ENCODE measurements at places on chromosomes 5 and 9. TPM values are rescaled to one million over a fixed set of nuclear protein-coding genes. Genes with fewer than 3 reads are reported as not detected.
A peak's percentile ranks its signal among the peaks of the same experiment; 100 is the strongest.

Gene PTPN3
- 6.9 TPM for total RNA-seq

Gene NADK2
- 17.9 TPM for total RNA-seq

Gene NHP2
- 125 TPM for total RNA-seq

DNA sequence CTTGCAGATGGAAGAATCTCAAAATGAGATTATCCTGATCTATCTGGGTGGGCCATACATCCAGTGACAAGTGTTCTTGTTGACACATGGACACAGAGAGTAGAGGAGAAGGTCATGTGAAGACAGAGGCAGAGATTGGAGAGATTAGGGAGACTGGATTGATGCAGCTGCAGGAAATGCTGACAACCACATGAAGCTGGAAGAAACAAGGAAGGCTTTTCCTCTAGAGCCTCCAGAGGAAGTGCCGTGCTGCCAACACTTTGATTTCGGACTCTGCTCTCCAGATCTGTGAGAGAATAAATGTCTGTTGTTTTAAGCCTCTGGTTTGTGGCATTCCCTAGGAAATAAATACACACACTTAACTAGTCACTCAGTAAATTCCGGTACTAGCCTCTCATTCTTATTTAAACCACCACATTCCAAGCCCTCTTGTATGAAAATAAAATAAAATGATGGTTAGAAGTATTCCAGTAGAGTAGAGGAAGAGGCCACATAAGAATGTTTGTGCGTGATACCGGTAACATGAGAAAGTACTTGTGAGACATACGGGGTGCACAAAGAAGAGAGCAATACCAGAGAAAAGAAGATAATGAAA, 110.9 kb upstream of the DMAC1 start:
- DNase-seq = no peak

DNA sequence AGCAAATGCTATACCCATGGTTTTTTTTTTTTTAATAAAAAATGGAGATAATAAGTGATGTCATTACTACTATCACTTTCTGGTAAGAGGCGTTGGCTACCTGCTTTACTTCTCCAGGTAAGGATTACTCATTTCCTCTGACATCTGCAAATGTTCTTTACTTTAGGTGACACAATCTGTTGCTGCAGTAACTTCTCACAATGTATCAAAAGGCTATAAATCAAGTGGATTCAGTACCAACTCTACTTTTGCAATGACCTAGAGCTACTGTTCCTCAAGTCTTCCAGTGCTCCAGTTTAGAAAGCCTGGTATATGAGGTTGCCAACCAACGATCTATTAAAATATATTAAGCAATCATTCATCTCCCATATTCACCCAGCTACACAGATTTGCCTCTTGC, 129.1 kb downstream of the PLK2 start:
- no peak for DNase-seq

DNA sequence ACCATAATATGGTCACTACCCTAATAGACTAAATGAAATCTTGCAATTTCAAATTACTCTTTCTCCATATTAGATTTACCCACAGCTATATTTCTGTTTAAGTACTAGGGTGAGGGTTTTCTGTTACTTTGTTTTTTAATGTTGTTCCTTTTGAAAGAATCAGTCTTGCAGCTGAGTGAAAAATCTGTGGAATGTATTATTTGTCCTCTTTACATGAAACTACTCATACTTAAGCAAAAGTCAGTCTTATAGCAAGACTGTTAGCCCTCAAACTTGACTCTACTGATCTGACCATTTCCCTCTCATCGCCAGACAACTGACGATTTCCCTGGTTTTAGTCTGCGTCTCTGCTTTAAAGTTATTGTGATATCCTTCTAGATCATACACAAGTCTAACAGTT, 84.0 kb downstream of the PIK3R1 start:
- DNase-seq = no peak

GRCh38 chr5:95872346-95873268, 50.1 kb upstream of the GLRX start:
- no peak for DNase-seq

GRCh38 chr5:91469517-91470165, 86.5 kb upstream of the ARRDC3 start:
- DNase-seq = no peak

DNA sequence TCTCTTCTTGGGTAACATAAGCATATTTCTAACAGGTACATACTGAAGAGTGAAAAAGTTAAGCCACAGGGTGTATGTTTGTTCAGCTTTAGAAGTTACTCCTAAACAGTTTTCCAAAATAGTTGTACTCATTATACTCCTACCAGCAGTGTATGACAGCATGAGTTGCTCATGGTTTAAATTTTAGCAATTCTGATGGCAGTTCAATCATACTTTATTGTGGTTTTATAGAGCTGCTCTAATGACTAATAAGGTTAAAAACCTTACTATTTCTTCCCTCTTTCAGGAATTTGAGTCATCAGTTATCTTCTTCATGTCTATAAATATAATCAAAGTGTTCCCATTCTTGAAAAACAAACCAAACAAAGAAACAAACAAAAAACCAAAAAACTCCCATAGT, 81.5 kb downstream of the CAAP1 start:
- DNase-seq = no peak

GRCh38 chr9:129944506-129945116, 98.4 kb downstream of the FNBP1 start:
- peak; percentile 57 for DNase-seq

DNA sequence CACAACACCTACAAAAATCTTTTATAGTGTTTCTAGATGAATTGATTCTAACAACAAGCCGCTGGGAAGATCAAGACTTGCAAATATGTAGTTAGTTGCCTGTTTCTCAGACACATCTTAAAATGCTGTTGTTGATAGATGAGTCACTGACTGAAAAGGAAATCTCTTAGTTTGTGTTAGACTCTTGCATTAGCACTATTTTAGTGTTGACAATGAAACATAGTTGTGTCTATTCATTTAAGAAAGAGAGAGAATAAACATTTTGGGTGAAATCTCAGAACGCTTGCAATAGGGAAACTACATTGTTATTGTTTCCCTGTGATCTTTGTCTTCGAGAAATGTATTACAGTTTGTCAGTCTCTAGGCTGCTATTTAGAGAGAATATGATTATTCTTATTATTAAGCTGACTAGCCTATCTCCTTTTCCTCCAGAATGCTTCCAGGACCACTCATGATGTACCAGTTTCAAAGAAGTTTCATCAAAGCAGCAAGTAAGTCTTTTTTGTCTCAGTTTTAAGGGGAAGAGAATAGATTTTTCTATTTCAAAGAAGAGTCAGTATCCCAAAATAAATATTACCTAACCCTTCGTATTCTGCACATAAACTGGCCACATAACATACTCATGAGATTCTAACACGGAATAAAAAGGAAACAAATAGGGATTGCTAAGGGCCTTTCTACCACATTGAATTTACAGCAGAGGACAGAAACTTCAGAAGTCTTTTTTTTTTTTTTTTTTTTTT, 285.6 kb downstream of the ARHGAP26 start:
- DNase-seq = no peak

DNA sequence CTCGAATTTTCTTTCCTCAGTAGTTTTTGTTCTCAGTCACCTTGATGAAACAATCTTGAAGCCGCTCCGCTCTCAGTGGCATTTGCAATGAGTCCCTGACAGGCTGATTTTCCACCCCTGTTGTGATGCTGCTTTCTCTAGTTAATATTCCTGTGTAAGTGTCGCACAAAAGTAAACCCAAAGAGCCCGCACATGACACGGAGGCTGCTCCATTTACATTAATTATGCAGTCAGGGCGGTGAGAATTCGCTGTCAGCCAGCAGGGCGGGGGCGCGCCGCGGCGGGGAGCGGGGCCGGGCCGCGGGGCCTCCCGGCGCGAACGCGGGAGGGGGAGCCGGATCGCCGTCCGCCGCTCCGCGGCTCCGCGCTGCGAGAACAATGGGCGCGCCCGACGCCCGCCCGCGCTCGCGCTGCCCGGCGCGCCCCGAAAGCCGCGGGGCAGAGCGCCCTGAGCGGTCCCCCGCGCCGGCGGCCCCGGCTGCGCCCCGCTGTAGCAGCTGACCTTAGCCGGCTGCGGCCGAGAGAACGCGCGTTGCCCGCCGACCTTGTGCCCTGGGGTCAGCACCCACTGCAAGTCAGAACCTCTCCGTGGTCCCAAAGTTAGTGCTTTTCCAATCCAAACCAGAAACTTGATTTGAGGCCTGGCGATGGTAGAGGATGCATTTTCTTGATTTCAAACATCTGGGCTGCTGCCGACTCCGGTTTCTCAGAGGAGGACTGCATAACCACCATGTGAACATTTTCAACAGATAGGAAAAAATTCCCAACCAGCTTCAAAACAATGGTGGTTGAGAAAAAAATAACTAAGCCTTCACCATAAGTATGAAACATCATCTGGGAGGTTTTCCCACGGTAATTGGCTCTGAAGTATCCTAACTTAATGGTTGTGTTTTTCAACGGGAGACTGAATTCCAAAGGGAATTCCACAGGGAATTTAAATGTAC, 142.6 kb downstream of the PBX3 start:
- DNase-seq = no peak

- DNase-seq = peak; percentile 92
These were observed 209.2 kb upstream of the PAPPA start for GRCh38 chr9:115944166-115944948.

GRCh38 chr9:134490446-134490845, 151.2 kb upstream of the COL5A1 start:
- DNase-seq = no peak

GRCh38 chr9:137349471-137350033, 47.5 kb upstream of the NRARP start:
- no peak for DNase-seq

DNA sequence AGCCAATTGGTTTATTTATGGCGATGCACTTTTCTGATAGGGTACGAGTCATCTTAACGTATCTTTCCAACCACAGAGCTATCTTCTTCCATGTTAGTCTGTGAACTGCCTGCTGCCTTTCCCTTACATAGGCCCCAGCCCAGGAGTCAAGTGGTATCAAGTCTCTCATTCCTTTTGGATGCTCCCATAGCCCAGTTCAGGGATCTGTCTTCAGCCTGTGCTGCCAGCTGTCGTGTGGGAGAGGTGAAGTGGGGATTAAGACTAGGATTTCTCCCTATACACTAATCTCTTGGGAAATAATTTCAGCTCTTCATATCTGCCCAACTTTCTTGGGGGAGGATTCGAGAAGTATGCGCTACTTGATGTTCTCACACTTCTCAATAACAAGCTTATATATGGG, 475.7 kb downstream of the EBF1 start:
- no peak for DNase-seq

DNA sequence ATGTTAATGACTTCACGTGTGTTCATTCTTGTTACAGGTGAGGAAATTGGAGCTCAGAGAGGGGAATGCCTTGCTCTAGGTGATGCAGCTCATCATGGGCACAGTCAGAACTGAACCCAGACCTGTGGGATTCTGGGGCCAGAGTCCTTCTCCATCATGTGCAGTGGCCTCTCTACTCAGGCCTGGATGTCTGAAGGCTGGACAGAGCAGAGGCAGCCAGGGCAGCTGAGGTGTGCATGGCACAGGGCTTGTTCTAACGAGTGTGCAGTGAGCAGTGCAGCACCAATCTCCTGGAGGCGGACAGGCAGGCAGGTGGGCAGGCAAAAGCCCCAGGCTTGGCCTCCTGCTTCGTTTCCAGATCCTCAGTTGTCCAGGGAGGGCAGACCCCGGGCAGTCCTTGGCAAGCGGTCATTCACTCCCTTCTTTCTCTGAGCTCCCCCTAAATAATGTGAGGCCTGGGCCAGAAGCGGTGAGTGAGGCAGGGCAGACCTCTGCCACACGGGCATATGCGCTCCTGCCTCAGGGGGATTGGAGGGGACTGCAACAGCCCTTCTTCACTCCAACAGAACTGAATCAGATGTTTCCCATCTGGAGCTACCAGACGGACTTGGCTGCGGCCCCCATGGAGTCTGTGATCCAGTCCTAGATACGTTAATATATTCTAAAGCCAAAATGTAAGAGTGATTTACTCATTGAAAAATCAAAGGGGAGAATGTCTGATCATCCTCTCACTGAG, 68.7 kb upstream of the FSTL4 start:
- DNase-seq = peak; percentile 13

DNA sequence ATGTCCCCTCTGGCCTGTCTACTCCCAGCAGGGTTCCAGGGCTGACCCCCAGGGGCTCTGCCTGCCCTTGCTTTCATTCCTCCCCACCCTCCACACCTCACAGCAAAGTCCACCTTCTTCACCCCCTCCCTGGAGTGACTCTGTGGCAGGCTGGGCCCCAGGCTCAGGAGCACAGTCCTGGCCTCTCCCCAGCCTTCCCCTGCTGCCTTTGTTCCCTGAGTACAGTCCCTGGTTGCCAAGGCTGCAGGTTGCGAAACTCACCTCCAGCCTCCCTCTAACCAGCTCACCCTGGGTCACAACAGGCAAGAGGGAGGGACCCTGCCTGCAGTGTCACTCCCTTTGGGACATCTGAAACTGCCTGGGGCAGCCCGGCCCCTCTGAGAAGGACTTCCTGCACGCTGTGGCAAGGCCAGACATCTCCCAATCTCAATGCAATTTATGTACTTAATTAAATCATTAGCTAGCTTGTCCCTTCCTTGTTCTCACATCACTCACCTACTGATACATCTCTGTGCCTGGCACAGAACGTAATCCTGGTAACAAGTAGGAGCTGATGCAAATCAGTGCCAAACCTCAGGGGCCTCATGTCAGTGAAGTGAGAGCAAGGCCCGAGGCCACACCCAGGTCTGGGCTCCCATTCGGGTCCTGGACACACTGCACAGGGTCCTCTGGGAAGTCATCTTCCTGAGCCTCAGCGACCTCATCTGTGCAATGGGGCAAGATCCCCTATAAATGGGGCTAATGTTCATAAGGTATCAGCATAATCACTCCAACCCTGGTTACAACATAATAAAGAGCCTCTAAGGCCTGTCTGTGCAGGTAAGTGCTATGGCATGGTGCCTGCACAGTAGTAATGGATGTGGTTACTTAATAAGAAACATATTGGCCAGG, 27.3 kb upstream of the TRIM14 start:
- DNase-seq = no peak

GRCh38 chr5:135318924-135319323, 80.1 kb downstream of the MACROH2A1 start:
- peak; percentile 30 for DNase-seq

GRCh38 chr9:26210338-26210851, 532.2 kb upstream of the TUSC1 start:
- no peak for DNase-seq

- DNase-seq = peak; percentile 38
These were observed 7.9 kb upstream of the IL3 start for GRCh38 chr5:132052520-132052919.
